ENCODE measurements at places on chromosomes 13 and 19. TPM values are rescaled to one million over a fixed set of nuclear protein-coding genes. Genes with fewer than 3 reads are reported as not detected.

Gene KIR2DL3
- total RNA-seq, result not detected

Gene RUVBL2
- total RNA-seq, result 59.0 TPM

Gene ERFL
- total RNA-seq, result not detected

Gene METTL21C
- 0.82 TPM for total RNA-seq

Gene MYH14
- total RNA-seq, result 2.6 TPM

DNA sequence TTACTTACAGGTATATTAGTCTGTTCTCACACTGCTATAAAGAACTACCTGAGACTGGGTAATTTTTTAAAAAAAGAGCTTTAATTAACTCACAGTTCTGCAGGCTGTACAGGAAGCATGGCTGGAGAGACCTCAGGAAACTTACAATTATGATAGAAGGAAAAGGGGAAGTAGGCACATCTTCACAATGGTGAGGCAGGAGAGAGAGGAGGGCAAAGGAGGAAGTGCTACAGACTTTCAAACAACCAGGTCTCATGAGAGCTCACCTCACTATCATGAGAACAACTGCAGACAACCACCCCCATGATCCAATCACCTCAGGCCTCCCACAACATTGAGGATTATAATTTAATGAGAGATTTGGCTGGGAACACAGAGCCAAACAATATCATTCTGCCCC, 511.7 kb downstream of the SLITRK6 start:
- no peak for DNase-seq

GRCh38 chr13:60398907-60399589, 2.0 kb downstream of the TDRD3 start:
- DNase-seq, result no peak

- no peak for DNase-seq
Measured at GRCh38 chr13:81988567-81988966, 1647.6 kb upstream of the SPRY2 start.

GRCh38 chr19:15105044-15105443, 2.2 kb upstream of the SYDE1 start:
- DNase-seq, result no peak

- DNase-seq, result no peak
Measured at GRCh38 chr13:96946709-96947311, 47.5 kb downstream of the OXGR1 start.

- DNase-seq, result no peak
Measured at GRCh38 chr19:48508729-48509411, 2.8 kb downstream of the LMTK3 start.

GRCh38 chr19:46211201-46211881, 18.2 kb upstream of the IGFL1 start:
- no peak for DNase-seq

- no peak for DNase-seq
Measured at GRCh38 chr13:26914624-26915023, 154.0 kb upstream of the GPR12 start.

DNA sequence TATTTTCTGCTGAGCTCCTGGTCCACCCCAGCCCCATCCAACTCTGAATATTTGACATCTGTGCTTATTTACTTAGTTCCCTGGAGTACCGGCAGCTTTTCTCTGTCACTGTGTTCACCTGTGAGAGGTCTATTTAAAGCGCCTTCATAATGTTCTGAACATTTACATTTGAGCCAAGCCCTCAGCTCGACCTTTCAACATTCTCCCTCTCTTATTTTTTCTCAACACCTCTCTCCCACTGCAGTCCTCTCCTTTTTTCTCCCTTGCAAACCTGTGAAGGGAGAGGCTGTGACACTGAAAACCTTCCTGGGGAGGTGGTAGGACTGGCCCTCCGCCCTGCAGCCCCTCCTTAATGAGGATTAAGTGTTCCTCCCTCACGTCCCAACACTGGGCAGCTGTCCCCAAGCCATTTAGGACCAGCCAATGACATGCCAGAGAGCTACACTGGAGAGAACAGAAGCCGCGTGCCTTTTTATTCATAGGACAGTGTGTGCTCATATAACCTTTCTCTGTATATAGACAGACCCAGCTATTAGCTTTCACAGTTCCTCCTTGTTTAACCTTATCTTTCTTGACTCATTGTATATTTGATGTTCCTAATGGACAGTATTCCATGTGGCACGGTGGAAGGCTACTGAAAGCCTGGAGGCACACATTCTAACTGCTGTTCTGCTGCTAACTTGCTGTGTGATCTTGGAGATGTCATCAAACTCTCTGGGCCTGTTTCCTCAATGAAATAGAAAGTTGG, 134.8 kb downstream of the NUFIP1 start:
- no peak for DNase-seq

- DNase-seq, result no peak
Measured at GRCh38 chr19:45409557-45409920, 3.1 kb downstream of the POLR1G start.

- DNase-seq, result no peak
Measured at GRCh38 chr13:47211106-47211505, 314.3 kb upstream of the HTR2A start.

- no peak for DNase-seq
Measured at GRCh38 chr13:30204564-30204963, 102.8 kb downstream of the KATNAL1 start.

Measured in cerebellum (tissue), 4 donors.